M059J (cell line): ENCODE measurements at places on chromosomes 16 and 17.
A peak's percentile ranks its signal among the peaks of the same experiment; 100 is the strongest.

- DNase-seq: no peak
These were observed 6.2 kb downstream of the REXO5 start for GRCh38 chr16:20812510-20812909.

DNA sequence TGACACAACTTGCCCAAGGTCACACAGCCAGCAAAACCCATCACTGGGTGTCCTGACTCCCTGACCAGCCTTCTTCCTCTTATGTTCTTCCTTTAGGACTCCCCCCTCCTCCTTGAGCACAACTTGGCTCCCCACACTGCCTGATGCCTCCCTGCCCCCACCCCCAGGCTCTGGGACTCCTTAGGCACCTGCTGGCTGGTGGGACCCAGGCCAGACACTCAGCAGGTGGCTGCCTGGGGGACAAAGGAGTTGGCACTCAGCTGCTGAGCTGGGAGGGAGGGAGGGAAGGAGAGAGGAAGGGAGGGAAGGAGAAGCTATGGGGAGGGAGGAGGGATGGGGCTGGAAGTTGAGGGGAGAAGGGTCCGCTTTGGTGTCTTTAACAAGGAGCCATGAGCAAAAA lies 8.0 kb downstream of the SEZ6 start:
- DNase-seq: no peak

- no peak for DNase-seq
These were observed 168.5 kb downstream of the NPIPB11 start for GRCh38 chr16:29237971-29238370.

DNA sequence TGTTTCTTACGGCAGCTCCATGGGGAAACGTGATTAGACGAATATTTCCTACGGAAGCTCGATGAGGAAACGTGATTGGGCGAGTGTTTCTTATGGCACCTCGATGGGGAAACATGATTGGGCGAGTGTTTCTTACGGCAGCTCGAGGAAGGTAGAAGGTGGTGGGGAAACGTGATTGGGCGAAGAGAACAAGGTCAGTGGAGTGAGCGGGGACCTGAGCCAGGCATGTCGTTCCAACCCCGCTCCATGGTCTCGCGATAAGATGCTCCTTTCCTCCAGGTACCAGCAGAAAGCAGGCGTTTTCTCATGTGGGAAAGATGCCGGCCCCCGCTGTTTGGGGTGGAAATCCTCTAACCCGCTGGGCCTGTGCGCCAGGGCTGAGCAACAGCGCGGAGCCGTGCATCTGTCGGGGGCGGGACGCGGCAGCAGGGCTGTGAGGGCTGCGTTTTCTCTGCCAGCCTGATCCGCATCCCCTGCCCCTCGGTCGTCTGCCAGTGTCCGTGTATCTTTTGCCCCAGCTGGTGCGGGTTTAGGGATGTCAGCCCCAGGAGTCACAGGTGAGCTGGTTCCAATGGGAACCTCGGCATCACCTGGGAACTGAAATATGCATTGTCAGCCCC lies 25.6 kb upstream of the DOC2B start:
- no peak for DNase-seq

- DNase-seq: no peak
These were observed 406.5 kb upstream of the CDH5 start for GRCh38 chr16:65959983-65960382.

- no peak for DNase-seq
These were observed 215.8 kb upstream of the TBX2 start for GRCh38 chr17:61183793-61184192.

- peak; percentile 93 for DNase-seq
These were observed 4.4 kb downstream of the MVP start for GRCh38 chr16:29824589-29825144.

- no peak for DNase-seq
These were observed 11.3 kb downstream of the RBL2 start for GRCh38 chr16:53445534-53445933.

- DNase-seq: peak; percentile 35
These were observed 62.7 kb downstream of the GAS7 start for GRCh38 chr17:10135539-10136257.

GRCh38 chr17:72683506-72684404 lies 408.7 kb downstream of the SLC39A11 start:
- DNase-seq: peak; percentile 99

DNA sequence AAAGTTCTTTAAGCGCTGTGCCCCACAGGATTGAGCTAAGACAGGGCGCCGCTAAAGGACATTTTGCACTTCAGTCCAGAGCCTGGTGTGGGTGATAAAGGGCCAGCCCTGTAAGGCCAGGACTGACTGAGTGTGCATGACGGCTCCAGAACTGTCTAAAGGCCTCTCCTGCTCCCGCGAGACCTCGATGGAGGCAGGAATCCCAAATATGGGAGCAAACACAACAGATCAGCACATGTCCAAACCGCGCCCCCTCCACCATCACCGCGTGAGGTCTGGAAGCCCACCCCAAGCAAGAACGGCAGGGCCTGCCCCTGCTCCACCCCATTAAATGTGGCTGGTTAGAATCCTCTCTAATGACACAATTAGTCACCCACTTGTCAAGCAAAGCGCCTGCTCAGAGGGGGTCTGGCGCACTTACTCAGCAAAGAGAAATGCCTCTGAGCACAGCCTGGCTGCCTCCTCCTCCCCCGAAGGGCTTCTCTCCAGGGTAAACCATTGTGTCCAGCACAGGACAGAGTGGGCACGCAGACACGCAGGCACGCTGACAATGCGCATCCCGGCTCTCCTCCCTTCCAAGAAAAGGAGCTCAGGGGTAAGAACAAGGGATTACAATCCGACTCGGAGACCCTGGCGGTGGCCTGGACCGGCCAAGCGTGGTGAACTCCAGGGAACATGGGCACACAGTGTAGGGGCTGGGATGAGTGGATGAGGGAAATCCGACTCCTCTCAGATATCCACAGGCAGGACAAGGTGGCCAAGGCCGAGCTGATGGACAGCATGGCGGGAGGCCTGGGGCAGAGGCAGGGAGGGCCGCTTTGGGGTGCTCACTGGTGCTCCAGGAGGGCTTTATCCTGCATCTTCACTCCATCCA lies 1.5 kb downstream of the MXRA7 start:
- DNase-seq: peak; percentile 94

DNA sequence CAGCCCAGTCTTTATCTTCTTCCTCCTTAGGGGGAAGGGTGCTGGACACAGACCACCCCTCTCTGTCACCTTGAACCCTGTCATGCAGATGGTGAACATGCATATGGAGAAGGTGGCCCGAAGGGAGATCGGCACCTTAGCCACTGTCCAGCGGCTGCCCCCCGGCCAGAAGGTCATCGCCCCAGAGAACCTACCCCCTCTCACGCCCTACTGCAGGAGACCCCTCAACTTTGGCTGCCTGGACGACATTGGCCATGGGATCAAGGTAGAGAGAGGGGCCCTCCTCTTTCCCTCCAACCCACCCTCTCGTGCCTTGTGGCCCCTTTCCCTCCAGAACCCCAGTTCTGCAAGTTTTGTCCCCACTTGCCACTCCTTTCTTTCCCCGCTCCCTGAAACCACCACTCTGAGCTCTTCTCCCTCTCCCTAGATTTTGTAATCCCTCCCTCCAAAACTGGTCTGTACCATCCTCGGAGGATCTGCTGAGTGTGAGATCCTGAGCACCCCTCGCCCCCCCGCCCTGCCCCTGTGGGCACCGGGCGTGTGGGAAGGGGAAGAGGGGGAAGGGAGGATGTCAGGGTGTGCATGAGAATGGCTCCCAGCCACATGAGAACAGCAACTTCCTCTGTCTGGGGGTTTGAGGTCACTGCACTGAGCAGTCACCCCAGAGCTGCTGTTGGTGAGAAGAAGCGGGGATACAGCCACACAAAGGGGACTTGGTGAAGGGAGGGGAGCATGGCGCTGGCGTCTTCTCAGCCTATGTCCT lies 7.3 kb downstream of the ABI3 start:
- no peak for DNase-seq

GRCh38 chr16:69613378-69614154 lies 47.8 kb downstream of the NFAT5 start:
- peak; percentile 22 for DNase-seq

DNA sequence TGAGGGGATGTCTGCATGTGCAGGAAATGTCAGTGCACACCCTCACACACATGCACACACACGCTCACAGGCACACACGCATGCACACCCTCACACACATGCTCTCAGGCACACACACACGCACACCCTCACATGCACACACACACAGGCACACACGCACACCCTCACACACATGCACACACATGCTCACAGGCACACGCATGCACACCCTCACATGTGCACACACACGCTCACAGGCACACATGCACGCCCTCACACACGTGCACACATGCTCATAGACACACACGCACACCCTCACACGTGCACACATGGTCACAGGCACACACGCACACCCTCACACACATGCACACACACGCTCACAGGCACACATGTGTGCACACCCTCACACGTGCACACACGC lies 77.6 kb upstream of the ZNF469 start:
- no peak for DNase-seq

DNA sequence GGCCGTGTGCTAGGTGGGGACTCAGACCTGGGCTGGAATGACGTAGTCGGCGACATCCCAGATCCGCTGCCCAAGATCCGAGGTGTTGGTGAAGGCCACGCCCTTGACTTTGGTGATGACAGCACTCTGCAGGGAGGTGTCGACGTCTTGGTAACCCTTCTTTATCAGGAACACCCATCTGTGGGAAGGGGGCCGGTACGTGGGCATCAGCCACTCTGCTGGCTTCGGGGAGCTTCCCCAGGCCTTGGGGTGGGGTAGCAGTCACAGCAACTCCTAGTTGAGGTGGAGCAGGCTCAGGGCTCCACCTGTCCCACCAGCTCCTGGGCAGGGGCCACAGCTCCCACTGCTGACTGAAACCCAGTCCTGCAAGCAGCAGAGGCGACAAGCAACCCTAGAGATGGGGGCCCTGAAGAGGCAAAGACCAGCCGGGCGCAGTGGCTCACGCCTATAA lies 4.3 kb downstream of the P2RX5 start:
- no peak for DNase-seq

- DNase-seq: no peak
These were observed 189.8 kb upstream of the AXIN2 start for GRCh38 chr17:65751263-65751662.

DNA sequence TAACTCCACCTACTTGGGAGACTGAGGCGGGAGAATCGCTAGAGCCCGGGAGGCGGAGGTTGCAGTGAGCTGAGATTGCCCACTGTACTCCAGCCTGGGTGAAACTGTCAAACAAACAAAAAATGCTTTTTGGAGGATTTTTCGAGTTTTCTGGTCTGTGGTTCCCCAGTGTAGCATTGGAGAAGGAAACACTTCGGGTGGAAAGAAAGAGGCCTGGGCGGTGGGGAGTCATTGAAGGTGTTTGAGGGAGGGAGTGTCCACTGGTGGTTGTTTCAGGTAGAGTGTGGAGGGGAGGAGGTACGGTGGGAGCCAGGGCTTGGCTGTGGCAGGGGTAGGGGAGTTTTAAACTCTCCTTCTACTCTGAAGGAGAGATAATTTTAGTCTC lies 1.2 kb downstream of the RNF213 start:
- no peak for DNase-seq

DNA sequence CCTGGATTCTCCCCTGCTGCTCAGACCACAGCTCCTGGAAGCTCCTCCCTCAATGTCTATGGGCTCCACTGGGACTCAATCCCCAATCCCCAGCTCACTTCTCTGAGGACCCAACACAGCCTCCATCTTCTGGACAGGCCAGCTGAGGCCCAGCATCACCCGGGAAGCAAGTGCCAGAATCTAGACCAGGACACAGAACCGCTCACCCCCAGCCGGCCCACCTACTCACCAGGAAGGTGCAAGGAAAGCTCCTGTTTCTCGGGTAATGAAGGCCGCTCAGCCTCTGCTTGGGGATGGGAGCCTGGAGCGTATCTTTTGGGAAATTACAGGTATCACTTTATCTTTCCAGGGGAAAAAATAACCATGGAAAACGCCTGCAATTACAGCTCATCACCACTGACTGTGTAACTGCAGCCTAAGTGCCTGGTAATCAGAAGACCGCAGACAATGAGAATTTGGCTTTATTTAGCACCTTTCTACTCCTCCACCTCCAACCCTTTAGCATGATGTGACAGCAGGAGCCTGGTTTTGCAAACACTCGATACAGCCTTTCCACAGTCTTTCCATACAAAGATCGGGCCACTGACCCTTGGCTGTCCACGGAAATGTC lies 49.6 kb upstream of the RPL38 start:
- DNase-seq: no peak

DNA sequence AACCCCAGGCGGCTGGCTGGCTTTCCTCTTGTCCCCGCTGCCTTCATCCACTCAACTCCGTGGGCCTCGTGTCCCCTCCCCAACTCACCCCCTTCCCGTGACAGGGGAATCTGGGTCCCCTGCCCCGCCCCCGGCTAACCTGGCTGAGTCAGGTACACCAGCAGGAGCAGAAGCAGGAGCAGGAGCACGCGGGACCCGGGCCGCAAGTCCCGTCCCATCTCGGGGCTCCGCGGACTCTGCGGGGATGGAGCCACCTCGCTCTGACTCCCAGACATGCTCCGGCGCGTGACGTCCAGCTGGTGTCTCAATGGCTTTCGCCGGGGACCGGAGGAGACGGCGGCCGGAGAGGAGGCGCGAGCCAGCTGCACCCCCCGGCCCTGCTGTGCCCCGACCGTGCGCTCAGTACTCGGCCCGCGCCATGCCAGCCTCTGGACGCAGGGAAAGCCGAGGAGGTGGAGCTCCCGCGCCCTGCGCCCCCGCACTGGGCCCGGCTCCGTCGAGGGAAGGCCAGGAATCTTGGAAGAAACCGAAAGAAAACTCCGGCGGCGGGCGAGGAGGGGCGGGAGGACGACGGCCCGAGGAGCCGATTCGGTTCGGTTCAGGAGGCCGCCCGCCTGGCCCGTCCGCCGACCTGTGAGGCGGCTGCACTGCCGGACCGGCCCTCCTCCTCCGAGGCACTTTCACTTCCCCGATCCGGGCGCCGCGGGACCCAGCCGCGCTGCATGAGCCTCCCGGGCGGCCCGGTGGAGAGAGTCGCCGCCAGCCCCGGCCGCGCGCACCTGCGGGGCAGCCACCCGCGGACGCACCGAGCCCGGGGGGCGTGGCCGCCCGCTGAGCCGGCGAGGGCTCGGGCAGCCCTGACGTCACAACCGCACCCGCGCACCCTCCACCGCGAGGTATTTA lies at the start of the genes CXCL16 and ZMYND15:
CXCL16 (minus strand) TSS at position 807 of the 903 bp plus-strand sequence; CDS start at position 218, 589 bp downstream.
ZMYND15 (plus strand) TSS at position 712 of the 903 bp plus-strand sequence. CDS start 716 bp downstream, outside the sequence.
- DNase-seq: peak; percentile 36

DNA sequence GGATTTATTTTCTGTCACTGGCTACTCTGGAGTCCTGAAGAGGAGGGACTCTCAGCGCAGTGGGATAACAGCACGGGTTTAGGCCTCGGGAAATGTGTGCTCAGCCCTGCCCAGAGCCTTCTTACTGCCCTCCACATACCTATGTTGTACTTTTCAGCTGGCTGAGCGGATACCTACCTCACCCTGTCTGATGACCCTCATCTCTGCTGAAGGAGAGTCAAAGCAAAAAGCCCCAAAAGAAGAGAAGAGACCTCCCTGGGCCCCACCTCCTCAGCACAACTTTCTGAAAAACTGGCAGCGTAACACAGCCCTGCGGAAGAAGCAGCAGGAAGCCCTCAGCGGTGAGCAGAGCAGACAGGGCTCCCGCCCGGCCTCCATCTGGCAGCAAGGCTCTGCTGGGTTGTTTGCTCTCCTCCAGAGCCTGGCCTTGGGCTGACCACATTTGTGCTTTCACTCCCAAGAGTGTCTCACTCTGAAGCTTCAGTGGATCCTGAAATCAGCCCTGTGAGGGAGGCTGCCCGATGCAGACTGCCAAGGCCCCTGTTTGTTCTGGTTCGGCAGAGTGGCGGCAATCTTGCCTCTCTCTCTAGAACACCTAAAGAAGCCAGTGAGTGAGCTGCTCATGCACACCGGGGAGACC lies 10.3 kb downstream of the MYCBPAP start:
- DNase-seq: no peak
